Adrenal gland (tissue), 19 donors: ENCODE measurements at places on chromosomes 6 and 20. TPM values are rescaled to one million over a fixed set of nuclear protein-coding genes. Genes with fewer than 3 reads are reported as not detected.

DNA sequence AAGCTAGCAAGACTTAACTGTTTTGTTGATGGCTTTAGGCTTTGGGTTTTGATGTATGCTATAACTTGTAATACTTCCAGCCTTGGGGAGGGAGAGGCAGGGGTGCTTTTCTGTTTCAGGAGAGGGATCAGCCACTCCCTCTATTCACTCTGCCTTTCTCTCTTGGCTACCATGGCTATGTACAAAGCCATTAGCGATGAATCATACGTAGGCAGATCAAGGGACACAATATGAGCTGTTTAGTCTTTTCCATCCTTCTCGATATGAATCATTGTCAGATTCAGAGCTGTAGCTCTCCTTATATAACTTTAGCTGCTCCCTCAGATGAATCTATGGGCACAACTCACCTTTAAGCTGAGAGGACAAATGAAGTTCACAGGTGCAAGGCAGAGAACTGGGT, 230.6 kb downstream of the TSHZ2 start:
- peak; percentile 13 for DNase-seq

GRCh38 chr6:63864671-63865318, 229.2 kb downstream of the PHF3 start:
- DNase-seq, result no peak

- no peak for DNase-seq
These were observed 404.4 kb downstream of the BMP2 start for GRCh38 chr20:7171911-7172310.

DNA sequence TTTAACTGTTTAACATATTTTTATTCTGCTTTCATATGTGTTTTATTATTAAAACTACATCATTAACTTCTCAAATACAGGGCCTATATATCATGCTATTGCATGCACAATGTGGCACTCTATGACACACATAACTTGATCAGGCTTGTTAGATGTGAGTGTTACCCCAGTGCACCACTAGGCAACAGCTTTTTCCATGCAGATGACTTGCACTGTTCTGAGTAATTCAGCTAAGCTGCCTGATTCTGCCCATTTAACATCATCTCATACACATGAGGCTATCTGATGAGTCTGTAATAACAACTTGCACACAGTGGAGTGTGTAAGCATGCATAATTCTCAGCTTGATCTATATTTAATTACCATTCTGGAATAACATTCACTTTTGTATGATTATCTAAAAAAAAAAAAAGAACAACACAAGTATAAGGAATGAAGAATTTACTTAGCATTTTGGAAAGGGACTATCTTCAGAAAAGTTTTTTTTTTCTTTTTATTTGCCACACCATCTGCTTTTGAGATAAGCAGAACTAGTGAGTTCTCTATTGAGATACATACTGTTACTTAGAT, 83.1 kb downstream of the GRM1 start:
- DNase-seq, result no peak

GRCh38 chr20:59047938-59048680, 5.5 kb upstream of the PRELID3B start:
- DNase-seq, result no peak

DNA sequence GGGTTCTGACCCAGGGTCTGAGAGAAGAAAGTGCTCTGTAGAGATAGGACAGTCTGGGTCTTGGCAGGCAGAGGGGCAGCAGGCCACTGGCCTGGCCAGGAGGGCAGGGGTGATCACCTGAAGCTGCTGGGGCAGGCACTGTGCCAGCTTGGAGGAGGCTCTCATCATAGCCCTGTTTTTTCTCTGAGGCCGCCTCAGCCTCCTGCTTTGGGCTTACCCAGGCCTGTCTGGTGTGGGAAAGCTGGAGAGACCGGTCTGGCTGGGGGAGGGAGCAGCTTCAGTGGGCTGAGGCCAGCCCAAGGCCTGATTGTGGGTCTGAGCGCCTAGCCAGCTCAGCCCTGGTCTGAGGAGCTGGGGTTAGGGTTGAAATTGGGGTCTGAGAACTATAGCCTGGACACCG, 3.9 kb downstream of the LPIN3 start:
- DNase-seq, result no peak

GRCh38 chr6:79305020-79305419, 70.5 kb upstream of the HMGN3 start:
- DNase-seq, result no peak

The TULP4 gene
- total RNA-seq, result 63.5 TPM

The NKAIN4 gene
- total RNA-seq, result 2.8 TPM
